ENCODE measurements at places on chromosomes 16 and 17.

- DNase-seq: no peak
Observed at GRCh38 chr16:30551781-30552180, 6.4 kb downstream of the ZNF764 start.

- no peak for DNase-seq
Observed at GRCh38 chr16:7335991-7336634, 3.5 kb downstream of the RBFOX1 start.

DNA sequence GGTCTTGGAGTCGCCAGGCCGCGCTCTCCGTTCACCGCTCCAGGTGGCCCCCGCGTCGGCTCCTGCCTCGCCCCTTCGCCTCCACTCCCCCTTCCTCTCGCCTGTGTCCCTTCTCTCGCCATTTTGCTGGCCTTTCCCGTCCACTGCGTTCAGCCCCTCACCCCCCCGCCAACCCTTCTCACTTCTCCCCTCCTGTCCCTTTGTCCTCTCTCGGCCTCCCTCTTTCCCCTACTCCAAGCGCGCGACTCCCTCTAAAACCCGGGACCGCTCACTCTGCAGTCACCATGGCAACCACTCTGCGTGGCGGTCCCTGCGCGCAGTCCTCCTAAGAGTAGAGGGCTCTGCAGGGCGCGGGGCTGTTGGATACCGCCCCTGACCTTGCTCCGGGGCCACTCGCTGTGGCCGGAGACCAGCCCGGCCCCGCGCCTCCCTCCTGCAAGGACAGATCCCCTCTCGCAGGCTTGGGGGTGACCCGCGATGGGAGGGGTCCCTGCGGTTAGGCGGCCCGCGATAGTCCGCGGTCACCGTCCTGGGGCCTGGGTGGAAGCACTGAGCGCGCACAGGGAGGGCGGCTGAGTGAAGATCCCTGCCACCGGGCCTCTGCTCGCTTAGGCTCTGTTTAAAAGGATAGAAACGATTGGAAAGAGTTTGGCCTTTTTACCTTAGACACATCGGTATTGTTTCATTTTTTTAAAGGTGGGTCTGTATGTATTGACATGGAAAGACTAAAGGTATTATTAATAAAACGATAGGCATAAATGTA, 454 bp downstream of the CCDC40 start:
- peak; percentile 68 for DNase-seq

DNA sequence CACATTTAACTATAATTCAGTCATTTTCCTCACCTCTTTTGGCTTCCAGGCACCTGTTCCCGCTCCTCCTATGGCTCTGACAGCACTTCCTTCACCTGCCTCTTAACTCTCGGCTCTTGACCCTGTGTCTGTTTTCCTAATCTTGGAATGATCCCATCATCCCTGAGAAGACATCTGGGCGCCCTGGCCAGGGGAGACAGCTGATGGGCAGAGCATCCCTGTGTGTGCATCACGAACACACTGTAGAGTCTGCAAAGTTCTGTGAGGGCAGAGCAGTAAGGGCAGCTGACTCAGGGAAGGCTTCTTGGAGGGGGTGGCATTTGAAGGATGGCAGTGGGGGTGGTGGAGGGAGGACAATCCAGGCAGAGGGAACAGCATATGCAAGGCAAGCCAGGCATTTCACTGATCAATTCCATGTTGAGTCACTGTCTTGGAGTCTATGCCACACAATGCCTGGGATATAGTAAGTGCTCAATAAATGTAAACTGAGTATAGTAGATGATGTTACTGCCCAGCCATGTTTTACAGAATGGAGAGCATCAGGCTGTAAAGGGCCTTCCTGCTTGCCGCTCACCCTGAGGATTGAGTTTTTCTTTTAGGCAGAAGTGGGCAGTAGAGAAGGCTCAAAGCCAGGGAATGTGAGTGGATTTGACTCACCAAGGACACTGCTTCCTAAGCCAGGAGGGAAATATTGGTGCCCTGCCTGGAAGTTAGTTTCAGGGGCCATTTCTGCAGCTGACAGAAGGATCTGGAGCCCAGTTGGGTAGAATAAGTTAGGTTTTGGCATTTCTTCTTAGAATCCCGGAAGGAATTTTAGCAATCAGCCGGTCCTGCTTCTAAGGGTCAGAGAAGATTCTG, 5.8 kb upstream of the RAB11FIP4 start:
- DNase-seq: no peak

DNA sequence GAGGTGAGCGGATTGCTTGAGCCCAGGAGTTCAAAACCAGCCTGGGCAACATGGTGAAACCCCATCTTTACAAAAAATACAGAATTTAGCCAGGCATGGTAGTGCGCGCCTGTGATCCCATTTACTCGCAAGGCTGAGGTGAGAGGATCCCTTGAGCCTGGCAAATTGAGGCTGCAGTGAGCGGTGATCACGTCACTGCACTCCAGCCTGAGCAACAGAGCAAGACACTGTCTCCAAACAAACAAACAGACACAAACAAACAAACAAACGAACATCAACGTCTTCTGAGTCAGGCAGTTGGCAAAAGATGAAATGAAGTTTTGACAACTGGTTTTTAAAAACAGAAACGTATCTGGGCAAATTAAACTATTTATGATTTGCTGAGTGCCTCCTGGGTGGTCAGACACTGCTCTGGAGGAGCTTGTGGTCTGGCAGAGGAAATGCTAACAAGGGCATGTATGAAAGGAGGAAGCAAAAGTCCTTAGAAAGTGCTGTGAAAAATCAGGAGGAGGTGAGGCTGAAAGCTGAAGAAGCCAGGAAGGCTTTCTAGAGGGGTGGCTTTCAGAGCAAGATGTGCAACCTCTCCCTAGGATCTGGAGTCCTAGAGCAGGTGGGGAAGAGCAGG, 10.2 kb upstream of the KRT20 start:
- no peak for DNase-seq

DNA sequence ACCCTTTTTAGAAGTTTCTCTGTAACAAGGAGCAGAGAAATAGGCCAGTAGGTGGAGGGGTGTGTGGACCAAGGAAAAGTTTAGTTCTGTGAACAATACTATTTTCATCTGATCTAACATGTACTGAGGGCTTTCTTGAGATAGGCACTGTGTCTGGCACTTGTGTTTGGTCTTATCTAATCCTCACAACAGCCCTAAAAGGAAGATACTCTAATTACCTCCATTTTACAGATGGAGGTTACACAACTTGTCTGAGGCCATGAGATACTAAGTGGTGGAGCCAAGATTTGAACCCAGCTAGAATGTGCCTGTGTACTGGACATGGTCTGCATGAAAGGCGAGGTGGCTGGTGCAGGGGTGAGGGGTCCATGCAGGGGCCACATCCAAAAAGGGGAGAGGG, 4.5 kb downstream of the TNFSF12 start:
- DNase-seq: no peak

- no peak for DNase-seq
Observed at GRCh38 chr16:79613009-79613408, 12.5 kb upstream of the MAF start.

- no peak for DNase-seq
Observed at GRCh38 chr17:58375811-58376210, 23.8 kb upstream of the SUPT4H1 start.
